ENCODE measurements at places on chromosomes 5 and 9.

DNA sequence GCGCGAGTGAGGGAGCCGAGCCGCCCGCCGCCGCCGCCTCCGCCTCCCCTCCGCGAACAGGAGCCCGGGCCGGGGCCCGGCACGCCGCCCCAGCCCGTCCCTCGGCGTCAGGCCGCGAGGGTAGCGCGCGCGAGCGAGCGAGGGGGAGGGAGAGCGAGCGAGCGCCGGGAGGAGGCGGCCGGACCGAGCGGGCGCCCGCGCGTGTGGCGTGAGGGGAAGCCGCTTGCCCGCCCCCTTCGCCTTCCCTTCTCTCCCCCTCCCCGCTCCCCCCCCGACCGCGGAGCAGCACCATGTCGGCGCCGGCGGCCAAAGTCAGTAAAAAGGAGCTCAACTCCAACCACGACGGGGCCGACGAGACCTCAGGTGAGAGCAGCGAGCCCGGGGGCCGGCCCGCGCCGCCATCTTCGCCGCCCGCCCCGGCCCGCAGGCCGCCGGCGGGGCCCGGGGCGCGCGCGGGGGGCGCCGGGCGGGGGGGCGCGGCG is 312 bp downstream of the SET start:
- DNase-seq, result peak; percentile 26

- no peak for DNase-seq
Measured at GRCh38 chr9:106862110-106862820, 701 bp upstream of the ZNF462 start.

DNA sequence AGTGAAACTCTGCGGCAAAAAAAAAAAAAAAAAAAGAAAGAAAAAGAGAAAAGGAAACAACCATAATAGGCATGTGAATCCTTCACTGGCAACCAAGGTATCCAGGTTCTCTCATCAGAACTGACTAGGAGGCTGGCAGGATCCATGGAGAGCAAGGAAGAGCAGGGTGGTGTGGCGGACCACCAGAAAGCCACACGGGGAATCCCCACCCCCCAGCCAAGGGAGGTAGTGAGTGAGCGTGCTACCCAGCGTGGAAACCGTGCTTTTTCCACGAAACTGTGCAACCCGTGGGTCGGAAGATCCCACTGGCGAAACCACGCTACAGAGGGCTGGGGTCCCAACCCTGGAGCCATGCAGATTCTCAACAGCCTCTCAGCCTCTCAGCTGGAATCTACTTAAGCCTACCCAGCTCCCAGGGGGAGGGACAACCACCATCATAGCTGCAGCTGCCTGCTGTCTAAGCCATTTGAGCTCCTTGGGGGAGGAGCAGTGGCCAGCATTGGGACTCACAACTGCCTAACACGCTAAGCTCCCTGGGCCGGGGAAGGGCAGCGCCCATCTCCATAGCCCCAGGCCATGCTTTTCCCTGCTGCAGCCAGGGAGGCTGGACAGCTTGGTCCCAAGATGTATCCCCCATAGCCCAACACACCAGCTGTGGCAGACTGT is 91.6 kb downstream of the PRELID2 start:
- DNase-seq, result no peak

DNA sequence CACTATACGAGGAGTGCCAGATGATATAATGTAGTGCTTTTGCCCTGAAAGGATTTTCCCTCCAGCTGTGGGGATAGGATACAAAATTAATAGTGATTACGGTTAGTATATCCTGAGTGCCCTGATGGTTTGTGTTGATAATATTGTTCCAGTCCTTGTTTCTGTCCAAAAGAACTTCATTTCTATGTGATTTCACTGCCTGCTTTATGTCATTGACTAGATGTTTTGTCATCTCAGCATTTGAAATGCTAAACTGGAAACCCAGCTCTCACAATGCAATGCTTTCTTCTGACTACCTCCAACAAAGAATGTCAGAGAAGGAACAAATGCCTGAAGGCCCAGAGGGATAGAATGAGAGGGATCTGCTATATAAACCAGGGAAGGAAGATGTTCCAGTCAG is 177.8 kb downstream of the NIPBL start:
- no peak for DNase-seq

- DNase-seq, result no peak
Measured at GRCh38 chr5:93572101-93572607, 8.9 kb downstream of the NR2F1-AS1 start.

- no peak for DNase-seq
Measured at GRCh38 chr5:71719063-71719964, at the start of gene CARTPT. CARTPT (plus strand) TSS chr5:71719275; CDS start chr5:71719294, 19 bp downstream.

GRCh38 chr5:37375091-37375490 is 4.0 kb upstream of the WDR70 start:
- no peak for DNase-seq

GRCh38 chr5:82413302-82414040 is 135.3 kb upstream of the RPS23 start:
- no peak for DNase-seq

DNA sequence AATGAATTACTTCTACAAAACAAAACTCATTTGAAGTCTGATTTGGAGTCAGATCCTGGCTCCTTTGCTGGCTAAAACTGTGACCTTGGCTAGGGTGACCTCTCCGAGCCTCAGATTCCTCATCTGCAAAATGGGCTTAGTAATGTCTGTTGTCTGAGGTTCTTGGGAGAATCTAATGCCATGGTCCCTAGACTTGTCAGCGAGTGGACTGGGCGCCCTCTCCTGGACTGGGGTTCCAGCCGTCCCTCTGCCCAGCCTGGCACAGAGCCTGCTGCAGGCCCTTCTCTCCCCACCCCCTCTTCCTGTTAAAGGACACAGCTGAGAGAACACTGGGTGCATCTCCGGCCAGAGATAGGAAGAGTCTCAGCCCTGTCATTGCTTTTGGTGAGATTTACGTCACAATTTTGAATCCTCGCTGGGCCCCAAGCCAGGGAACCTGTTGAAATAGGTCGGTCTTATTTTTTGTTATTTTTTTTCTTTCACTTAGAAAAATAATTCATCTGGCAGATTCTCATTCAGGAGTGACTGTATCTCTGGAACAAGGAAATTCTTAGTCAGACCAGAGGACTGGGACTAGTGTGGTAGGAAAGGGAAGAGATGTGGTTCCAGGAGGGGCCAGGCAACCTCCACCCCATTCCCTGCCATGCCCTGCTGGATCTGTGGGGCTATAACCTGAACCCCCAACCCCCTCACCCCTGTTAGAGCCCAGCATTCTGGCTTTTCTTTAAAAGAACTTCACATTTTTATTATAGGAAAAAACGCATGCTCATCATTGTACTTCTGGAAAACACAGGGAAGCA is 48.2 kb upstream of the RPL26L1 start:
- DNase-seq, result no peak

DNA sequence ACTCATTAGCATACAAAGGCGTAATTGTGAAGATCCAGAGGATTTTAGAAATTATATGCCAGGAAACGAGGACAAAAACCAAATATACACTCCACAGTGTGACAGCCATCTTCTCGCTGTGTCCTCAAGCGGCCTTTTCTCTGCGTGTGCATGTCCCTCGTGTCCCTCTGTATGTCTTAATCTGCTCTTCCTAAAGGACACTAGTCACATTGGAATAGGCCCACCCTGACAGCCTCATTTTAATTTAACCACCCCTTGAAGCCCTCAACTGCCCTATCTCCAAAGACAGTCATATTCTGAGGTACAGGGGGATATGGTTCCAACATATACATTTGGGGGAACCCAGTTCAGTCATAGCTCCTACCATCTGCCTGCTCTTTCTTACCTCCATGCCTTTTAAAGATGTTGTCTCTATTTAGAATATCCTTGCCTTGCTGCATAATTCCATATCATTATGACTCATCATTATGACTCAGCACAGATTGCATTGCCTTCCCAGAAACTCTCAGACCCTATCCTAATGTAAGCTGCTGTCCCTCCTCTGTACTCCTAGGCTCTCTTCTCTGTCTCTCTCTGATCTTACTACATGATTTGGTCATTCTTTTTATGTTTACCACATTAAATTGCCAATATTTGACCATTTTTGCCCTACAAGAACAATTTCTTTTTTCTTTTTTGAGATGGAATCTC is 210.9 kb downstream of the AOPEP start:
- DNase-seq, result no peak

GRCh38 chr5:93925321-93925720 is 183.9 kb upstream of the POU5F2 start:
- no peak for DNase-seq

DNA sequence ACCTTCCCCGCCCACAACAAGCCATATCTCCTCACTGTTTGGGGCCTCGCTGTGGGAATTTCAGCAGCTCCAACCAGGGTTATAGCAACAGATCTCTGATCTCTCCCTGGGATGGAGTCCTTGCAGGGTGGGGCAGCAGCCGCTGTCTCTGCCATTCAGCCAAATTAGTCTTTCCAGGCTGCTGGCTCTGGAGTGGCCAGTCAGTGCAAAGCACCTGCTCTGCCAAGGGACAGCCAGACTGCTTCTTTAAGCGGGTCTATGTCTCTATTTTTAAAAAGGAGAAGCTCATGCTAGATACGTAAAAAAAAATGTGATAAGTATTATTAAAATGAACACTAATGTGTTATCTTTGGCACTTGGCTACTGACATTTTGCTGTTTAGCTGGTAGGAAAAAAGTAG is 380.2 kb downstream of the CDH10 start:
- no peak for DNase-seq

GRCh38 chr9:114143234-114143633 is 12.1 kb upstream of the COL27A1 start:
- no peak for DNase-seq

GRCh38 chr9:109893241-109893640 is 113.2 kb downstream of the PALM2AKAP2 start:
- DNase-seq, result no peak

GRCh38 chr9:134342746-134343115 is 16.5 kb downstream of the RXRA start:
- no peak for DNase-seq

DNA sequence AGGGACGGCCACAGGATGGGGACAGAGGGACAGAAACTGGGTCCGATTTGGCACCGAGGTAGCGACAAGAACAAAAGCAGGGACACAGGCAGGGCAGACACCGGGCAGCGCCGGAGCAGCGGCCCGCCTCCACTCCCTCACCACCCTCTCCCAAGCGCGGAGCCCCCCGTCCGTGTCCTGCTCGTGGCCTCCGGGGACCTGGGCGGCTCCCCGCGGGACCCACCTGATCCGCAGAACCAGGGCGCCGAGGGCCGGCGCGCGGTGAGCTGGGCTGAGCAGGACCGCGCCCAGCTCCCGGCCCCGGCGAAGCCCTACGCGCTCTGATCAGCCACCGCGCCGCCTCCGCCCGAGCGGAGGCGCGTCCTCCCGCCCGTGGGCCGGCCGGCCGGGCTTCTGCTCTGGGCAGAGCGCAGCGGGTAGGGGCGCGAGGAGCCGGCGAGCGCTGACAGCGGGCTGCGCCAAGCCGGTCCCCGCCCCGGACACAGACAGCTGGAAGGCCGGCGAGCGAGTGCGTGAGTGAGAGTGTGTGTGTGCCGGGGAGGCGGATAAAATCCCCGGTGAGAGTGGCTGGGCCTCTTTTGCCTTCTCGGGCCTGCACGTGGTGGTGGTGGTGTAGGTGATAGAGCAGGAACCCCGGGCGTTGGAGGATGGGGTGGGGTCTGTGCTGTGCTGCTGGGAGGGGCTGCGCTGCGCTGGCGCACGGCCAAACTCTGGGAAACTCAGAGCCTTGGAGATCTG is at the start of gene GGTA1:
GGTA1 (minus strand) TSS at position 418 of the 738 bp plus-strand sequence. CDS start 31,922 bp downstream, outside the sequence.
- DNase-seq, result no peak

DNA sequence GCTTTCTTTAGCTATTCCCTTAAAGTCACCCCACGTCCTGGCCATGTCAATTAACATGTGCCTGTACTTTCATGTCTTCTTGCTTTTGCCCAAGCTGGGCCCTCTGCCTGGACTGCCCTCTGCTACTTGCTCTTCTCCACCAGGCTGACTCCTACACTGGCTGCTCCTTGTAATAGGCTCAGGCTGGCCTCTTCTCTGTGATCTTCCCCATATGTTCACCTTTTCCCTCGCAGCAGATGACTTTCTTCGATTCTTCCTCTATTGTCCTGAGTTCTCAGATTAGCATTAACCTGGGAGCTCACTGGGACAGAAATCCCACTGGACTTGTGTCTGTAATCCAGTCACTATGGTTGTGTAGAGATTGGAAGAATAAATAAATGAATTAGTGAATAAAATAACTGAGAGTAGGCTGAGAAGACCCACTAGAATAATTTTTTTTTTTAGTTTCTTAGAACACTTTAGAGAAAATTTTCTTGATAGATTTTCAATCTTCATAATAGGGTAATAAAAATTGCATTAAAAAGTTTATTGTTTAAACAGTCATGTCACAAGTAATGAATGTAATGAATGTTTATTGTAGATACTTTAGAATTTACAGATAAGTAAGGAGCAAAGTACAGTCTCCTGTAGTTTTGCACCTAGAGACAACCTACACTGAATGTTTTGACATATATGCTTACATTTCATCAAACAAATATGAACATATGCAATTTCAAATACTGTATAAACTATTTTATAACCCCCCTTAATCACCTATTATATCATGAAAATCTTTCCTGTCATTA is 47.4 kb upstream of the TNFSF15 start:
- no peak for DNase-seq

GRCh38 chr9:83403527-83404238 is 134.5 kb downstream of the FRMD3 start:
- no peak for DNase-seq

DNA sequence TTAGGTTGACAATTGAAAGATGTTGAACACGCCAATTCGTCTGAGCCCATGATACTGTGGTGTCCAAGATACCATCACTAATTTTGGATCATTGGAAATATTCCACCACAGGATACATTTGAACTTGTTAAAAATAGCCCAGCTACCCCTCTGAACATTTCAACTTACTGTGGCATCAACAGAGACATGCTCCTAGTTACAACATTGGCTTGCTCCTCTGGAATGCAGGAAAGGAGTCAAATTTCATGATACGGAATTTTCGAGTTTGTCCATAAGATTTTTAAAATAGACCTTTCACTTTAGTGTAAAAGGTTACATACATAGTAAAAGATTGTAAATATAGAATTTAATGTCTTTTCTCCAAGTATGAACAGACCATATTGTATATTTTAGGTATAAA is 12.8 kb downstream of the SEMA5A start:
- no peak for DNase-seq

- no peak for DNase-seq
Measured at GRCh38 chr5:54924487-54924886, 60.9 kb downstream of the ESM1 start.

- no peak for DNase-seq
Measured at GRCh38 chr9:23731353-23731752, 94.7 kb downstream of the ELAVL2 start.

GRCh38 chr5:54518818-54519508 is 1.4 kb downstream of the SNX18 start:
- no peak for DNase-seq

DNA sequence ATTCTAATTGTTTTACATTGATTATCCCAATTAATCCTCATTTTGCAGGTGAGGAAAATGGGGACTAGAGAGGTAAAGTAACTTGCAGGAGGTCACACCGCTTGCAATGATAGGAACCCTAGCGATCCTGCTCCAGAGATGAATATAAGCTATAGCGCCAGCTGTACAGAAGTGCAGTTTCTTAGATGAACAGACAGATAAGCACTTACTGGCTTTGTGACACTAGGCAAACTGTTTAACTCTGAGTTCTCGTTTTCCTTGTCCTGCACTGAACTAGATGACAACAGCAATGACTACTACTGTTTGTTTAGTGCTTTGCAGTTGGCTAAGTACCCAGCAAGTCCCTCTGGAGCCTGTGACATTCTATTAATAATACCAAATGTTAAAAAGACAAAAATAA is 11.1 kb downstream of the LHX6 start:
- no peak for DNase-seq

GRCh38 chr9:86093788-86094555 is 5.4 kb downstream of the GOLM1 start:
- DNase-seq, result no peak

GRCh38 chr5:6392561-6392960 is 14.2 kb upstream of the MED10 start:
- DNase-seq, result no peak
